ENCODE measurements at places on chromosomes 3 and 15. TPM values are rescaled to one million over a fixed set of nuclear protein-coding genes. Genes with fewer than 3 reads are reported as not detected.
A peak's percentile ranks its signal among the peaks of the same experiment; 100 is the strongest.

- H3K27me3 ChIP-seq: no peaks in the 10 kb centered on the region
- H3K4me1 ChIP-seq: peaks cover 45% of the 10 kb centered on the region
- peak overlapping the region; percentile 99 for H3K27ac ChIP-seq
- H3K4me3 ChIP-seq: peak overlapping the region; percentile 14
- H3K36me3 ChIP-seq: peaks cover 10% of the 10 kb centered on the region
- DNase-seq: peak; percentile 42
Observed at GRCh38 chr3:32371461-32372212, 20.0 kb upstream of the CMTM7 start.

DNA sequence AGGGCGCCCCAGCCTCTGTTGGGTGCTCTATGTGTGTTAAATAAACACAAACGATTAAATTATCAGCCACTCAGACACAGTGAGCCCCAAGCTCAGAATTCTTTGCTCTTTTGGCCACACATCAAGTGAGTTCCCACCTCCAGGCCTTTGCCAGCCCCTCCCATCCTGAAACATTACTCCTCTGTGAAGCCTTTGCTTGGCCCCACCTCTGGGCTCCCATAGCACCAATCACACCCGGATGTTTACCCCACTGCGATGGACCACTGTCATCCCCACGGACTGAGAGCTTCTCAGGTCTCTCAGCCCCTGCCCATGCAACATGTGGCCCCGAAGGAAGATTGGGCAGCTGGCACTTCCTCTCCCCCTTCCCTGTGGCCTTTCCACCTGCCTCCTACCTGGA lies 85.1 kb downstream of the NUP210 start:
- H3K4me3 ChIP-seq: no peak overlapping the region
- peaks cover 68% of the 10 kb centered on the region for H3K36me3 ChIP-seq
- peak overlapping the region; percentile 33 for H3K27ac ChIP-seq
- H3K4me1 ChIP-seq: no peaks in the 10 kb centered on the region
- DNase-seq: no peak

DNA sequence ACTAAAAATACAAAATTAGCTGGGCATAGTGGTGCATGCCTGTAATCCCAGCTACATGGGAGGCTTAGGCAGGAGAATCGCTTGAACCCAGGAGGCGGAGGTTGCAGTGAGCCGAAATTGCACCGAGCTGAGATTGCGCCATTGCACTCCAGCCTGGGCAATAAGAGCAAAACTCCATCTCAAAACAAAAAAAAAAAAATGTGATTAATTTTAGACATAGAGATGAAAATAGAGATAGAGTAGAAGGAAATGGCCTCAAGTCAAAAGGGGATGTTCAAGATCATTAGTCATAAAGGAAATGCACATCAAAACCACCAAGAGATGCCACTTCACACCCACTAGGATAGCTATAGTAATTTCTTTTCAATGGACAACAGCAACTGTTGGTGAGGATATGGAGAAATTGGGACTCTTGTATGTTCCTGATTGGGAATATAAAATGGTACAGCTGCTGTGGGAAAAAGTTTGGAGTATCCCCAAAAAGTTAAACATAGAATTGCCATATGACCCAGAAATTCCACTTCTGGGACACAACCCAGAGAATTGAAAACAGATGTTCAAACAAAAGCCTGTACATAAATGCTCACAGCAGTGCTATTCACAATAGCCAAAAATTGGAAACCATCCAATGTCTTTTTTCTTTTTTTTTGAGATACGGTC lies 55.4 kb downstream of the ABHD2 start:
- no peak overlapping the region for H3K4me3 ChIP-seq
- H3K27ac ChIP-seq: no peak overlapping the region
- H3K27me3 ChIP-seq: no peaks in the 10 kb centered on the region
- peaks cover 31% of the 10 kb centered on the region for H3K4me1 ChIP-seq

GRCh38 chr3:77296527-77296926 lies 256.6 kb downstream of the ROBO2 start:
- H3K4me1 ChIP-seq: no peaks in the 10 kb centered on the region
- H3K36me3 ChIP-seq: no peaks in the 10 kb centered on the region
- no peak overlapping the region for H3K4me3 ChIP-seq
- no peaks in the 10 kb centered on the region for H3K27me3 ChIP-seq
- no peak overlapping the region for H3K27ac ChIP-seq

- H3K4me3 ChIP-seq: no peak overlapping the region
- peaks cover 6% of the 10 kb centered on the region for H3K4me1 ChIP-seq
- no peak overlapping the region for H3K27ac ChIP-seq
- no peak for DNase-seq
- H3K27me3 ChIP-seq: no peaks in the 10 kb centered on the region
Observed at GRCh38 chr3:42066516-42067181, 24.5 kb upstream of the TRAK1 start.

- H3K4me3 ChIP-seq: no peak overlapping the region
- H3K27me3 ChIP-seq: peaks cover 22% of the 10 kb centered on the region
- no peak overlapping the region for H3K27ac ChIP-seq
Observed at GRCh38 chr15:80216911-80217310, 35.1 kb downstream of the CTXND1 start.

DNA sequence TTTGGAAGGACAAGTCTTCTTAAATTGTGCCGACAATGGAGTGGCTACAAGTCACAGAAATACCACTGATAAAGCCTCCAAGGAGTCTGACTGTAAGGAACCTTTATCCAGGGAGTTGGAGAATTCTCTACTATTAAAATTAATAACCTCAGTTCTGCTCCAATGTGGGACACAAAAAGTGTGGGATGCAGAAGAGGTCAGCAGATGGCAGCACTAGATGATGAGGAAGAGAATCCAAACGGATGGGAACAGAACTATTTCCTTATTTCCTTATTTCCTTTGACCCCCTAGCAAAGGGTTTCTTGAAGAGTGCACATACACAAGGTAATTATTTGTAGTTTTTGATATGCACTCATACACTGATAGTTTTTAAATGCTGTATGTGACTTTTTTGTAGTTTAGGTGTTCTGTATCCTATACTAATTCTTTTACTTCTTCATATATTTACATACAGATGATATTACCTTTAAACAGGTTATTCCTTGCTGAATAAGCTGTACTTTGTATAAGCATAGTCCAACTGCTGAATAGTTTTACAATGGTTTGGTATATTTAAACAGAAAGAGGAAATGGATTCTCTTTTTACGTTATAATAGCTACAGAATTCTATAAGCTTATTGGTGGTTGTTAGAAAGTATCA lies 25.6 kb upstream of the NLGN1 start:
- DNase-seq: no peak
- no peaks in the 10 kb centered on the region for H3K27me3 ChIP-seq
- H3K4me3 ChIP-seq: no peak overlapping the region
- no peaks in the 10 kb centered on the region for H3K4me1 ChIP-seq
- no peak overlapping the region for H3K27ac ChIP-seq

GRCh38 chr15:25508369-25509002 lies 69.7 kb upstream of the UBE3A start:
- H3K36me3 ChIP-seq: no peaks in the 10 kb centered on the region
- no peaks in the 10 kb centered on the region for H3K4me1 ChIP-seq
- DNase-seq: peak; percentile 8
- no peaks in the 10 kb centered on the region for H3K27me3 ChIP-seq
- no peak overlapping the region for H3K27ac ChIP-seq
- no peak overlapping the region for H3K4me3 ChIP-seq

DNA sequence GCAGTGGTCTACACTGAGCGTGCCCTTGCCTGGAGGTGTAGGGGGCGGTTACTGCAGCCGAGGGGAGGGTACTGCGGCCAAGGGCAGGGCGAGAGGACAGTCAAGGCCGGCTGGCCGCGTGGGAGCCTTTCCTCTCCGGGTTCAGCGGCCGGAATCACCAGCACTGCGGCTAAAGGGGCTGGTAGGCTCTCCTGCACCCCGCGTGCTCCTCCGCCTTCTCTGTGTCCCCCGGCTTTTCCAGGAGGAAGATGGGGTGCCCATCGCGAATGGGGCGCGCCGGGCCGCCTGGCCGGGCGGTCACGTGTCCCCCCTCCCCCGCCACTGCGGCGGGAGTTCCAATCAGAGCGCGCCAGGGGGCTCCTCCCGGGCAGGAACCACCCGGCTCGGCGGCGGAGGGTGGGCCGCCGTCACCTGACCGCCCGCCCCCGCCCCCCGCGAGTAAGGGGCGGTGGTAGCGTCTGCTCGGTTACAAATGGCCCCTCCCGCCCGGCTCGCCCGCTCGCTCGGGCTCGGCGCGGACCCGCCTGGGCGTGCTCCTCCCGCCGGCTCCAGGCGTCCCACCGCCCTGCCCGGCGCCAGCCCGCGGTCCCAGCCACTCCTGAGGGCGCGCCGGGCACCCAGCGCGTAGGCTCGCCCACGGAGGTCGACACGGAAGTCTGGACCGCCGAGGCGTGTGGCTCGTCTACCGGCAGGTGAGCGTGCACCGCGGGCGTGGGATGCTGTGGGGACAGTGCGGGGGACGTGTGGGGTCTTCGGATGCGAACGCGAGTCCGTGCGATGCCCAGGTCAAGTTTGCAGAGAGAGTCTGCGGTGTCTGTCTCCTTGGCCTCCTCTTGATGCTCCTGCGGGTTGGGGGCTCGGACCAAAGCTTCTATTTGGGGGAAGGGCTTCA lies 242.6 kb upstream of the TOPAZ1 start:
- H3K27ac ChIP-seq: peak overlapping the region; percentile 69
- no peak for DNase-seq
- H3K27me3 ChIP-seq: peaks cover 84% of the 10 kb centered on the region
- peak overlapping the region; percentile 58 for H3K4me3 ChIP-seq
- peaks cover 9% of the 10 kb centered on the region for H3K36me3 ChIP-seq

- H3K4me3 ChIP-seq: no peak within 1 kb of the TSS
- H3K27me3 ChIP-seq: peaks cover 13% of the 10 kb centered on the region
- no peaks in the 10 kb centered on the region for H3K4me1 ChIP-seq
- H3K36me3 ChIP-seq: no peaks in the 10 kb centered on the region
- no peak for DNase-seq
- no peak within 1 kb of the TSS for H3K27ac ChIP-seq
Observed at GRCh38 chr3:73624821-73625665, at the start of gene PDZRN3. Gene PDZRN3, minus strand, starts transcription at chr3:73624941.

DNA sequence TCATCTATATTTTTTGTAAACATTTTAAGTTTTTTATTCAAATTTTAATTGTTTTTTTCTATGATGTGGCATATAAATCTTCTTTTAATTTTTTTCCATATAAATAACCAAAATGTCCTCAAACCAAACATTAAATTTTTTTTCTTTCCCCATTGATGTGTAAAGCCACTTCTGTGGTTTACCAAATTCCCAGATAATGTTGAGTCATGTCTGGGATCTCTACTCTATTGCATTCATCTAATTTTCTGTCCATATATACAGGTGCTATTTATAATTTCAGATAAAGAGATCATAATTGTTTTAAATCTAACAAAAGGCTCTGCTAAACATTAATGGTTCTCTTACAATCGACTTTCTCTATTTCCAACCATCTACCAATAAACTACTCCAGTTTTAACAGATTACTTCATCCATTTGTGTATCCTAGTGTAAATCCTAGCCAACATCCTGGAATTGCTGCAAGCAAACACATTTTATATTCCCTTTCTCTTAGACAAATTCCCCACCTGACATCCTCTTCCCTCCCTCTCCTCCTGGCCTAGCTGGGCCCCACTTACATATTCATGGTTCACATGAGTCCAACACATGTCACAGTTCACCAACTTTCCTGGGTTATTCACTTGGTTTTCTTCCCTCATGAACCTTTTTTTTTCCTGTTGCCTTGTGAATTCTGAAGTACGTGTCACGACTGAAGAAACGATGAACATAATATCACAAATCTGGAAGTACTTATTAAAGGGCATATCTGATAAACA lies 368.0 kb upstream of the AGTR1 start:
- no peaks in the 10 kb centered on the region for H3K27me3 ChIP-seq
- H3K36me3 ChIP-seq: no peaks in the 10 kb centered on the region
- H3K4me3 ChIP-seq: no peak overlapping the region
- DNase-seq: no peak
- no peak overlapping the region for H3K27ac ChIP-seq
- no peaks in the 10 kb centered on the region for H3K4me1 ChIP-seq

DNA sequence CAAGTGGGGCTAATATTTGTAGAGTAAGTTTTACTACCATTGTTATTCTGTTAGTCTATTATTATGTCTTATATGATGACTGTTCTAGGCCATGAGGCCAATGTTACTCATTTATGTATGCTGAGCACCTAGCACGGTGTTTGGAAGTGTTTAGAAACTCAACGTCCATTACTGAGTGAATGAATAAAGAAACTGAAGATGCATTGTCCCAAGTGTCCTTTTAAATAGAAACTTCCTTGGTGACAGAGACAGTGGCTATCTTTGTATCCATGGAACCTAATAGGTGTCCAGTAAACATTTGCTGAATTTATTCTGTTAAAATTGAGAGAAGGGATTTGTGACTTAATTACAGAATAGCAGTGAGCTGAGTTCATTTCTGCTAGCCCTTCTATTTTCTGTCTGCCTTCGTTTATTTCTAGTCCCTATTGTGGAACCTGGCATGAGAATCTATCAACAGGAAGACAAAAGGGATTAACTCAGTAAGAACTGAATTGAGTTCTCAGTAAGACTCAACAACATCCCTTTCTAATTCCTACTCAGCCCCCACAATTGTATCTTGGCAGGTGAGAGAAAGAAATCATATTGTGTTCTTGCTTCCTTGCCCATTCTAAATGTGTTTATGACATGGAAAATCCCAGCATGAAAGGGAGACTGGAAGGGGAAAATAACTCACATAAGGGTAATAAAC lies 246.6 kb upstream of the LRRC3B start:
- no peak for DNase-seq
- no peaks in the 10 kb centered on the region for H3K27me3 ChIP-seq
- H3K4me1 ChIP-seq: no peaks in the 10 kb centered on the region
- H3K4me3 ChIP-seq: no peak overlapping the region

DNA sequence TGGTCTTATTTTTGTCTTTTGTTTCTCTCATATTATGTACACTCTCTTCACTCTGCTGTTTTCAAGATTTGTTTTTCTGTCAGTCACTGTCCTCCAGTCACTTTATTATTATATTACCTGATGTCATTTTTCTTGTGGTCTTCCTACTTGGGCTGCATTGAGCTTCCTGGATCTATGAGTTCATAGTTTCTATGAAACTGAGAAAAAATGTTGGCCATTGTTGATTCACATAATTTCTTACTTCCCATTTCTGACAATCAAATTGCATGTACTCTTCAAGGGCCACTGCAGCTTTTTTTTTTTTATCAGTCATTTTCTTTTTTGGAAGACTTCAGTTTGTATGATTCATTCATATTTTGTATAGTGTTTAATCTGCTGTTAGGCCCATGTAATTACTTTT lies 1180.6 kb upstream of the GBE1 start:
- DNase-seq: no peak
- H3K27me3 ChIP-seq: no peaks in the 10 kb centered on the region
- H3K4me1 ChIP-seq: no peaks in the 10 kb centered on the region
- H3K27ac ChIP-seq: no peak overlapping the region

- peaks cover 88% of the 10 kb centered on the region for H3K36me3 ChIP-seq
- peak overlapping the region; percentile 93 for H3K27ac ChIP-seq
- H3K4me3 ChIP-seq: peak overlapping the region; percentile 9
- no peaks in the 10 kb centered on the region for H3K27me3 ChIP-seq
- peaks cover 74% of the 10 kb centered on the region for H3K4me1 ChIP-seq
Observed at GRCh38 chr3:56753206-56753820, 48.4 kb downstream of the ARHGEF3 start.

The SPINK8 gene
- total RNA-seq: not detected

The ACSBG1 gene
- total RNA-seq: not detected

The IL5RA gene
- not detected for total RNA-seq

The GABRA5 gene
- total RNA-seq: not detected

The CCR2 gene
- total RNA-seq: 28.6 TPM

The ATP13A5 gene
- not detected for total RNA-seq

The UCN2 gene
- not detected for total RNA-seq

The CILP gene
- 0.12 TPM for total RNA-seq
